ENCODE measurements at places on chromosomes 4 and X.

- DNase-seq: peak; percentile 43
Observed at GRCh38 chr4:109576462-109576861, 16.4 kb downstream of the MCUB start.

GRCh38 chr4:138961129-138961528, 54.5 kb upstream of the NOCT start:
- DNase-seq: no peak

DNA sequence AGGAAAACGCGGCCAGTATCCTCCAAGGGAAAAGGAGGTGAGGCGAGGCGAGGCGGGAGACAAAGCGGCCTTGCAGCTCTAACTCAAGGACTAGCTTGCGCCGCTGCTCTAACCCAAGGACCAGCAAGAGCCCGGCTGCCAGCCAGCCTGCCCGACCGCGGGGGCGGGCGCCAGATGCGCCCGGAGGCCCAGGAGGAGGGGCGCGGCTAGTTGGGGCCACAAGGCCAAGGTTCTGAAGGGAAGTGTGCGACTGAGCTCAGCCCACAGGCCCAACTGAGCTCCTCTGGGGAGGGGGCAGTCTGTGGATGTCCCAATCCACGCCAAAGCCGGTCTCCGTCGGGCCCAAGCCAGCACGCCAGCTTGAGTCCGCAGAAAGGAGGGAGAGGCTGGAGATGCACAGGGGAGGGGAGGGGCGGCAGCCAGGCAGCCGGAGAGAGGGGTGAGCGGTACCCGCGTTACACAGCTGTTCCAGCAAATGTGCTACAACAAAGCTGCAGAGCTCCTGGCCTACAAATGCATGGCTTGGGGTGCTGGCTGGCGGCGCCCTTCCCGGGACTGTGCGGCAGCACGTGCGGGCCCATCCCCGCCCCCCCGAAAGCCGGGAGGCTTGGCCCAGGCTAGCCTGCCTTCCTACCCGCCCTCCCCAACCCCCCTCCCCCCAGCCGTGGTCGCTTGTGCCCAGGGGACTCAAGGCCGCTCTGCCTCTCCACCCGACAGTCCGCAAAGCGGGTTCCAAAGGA, 637 bp downstream of the AMER1 start:
- peak; percentile 24 for DNase-seq

DNA sequence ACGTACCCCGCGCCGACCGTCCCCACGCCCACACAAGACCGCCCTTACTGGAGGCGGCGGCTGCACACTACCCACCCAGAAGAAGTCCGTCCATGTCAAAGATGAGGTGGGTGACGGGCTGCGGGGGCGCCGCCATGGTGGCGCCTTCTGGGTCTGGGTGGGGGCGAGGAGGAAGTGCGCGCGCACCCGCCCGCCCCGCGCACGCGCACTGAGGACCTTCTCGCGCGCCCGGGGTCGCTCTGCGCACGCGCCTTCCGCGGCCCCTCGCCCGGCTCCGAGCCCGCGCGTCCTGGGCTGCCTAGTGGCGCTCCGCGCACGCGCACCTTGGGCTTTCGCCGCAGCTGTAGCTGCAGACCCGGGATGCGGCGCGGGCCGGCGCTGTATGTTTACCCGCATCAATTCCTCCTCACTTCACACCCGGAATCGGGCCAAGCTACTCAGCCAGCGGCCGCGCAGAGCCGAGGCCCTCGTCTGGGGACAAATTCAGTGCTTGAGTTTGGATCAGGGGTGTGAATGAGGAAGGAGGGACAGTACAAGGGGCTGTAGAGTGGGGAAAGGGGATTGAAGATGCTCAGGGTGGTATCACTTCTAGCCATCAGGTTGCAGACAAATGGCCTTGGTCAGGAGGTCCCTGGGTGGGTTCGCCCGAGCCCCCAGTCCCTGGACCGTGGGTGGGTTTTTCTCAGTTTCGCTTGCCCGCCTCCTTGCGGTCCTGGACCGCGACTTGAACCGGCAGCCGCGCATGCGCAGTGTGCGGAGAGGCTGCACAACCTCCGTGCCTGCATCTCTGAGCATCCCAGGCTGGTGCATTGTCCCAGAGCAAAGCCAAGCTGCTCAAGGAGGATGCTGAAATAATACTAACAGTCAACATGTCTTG, at the start of gene PUDP:
Gene PUDP (minus strand): TSS at position 176 of the 877 bp plus-strand sequence. CDS start 40 bp downstream, at position 136.
- DNase-seq: peak; percentile 86

DNA sequence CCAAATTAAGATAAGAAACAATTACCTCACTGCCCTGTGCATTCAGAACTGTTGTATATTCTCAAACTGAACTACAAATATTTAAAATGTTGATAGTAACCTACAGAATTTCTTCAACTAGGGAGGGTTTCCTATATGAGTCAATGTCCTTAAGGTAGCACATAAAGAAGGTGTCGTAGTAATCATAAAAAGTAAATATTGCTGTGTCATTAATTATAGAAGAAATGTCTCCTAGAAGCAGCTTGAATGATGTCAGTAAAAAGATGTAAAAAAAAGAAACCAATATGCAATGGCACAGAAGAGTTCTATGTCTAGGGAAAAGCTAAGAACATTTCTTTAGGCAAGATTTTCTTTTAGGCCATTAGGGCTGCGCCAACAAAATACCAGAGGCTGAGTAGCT, 559.6 kb upstream of the EPHA5 start:
- no peak for DNase-seq

GRCh38 chr4:126976850-126977632, 655.7 kb upstream of the INTU start:
- peak; percentile 47 for DNase-seq

DNA sequence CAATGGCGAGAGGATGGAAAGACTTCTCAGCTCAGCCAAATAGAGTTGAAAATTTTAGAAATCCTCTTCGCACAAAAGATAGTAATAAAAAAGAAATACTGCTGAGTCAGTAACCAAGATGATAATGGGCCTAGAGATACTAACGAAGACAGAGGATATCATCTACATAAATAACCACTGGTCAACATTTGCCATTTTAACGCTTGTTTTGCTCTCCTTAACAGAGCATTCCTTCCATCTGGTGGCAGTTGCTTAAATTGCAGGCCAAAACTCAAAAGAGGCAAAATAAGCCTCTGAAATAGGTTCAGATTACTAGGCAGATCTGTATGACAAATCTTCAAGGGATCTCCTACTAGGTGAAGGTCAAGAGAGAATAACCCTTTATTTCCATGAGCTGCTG, 51.7 kb upstream of the MCF2 start:
- peak; percentile 27 for DNase-seq

GRCh38 chr4:6409381-6409780, 63.0 kb downstream of the PPP2R2C start:
- no peak for DNase-seq

All from fibroblast of the aortic adventitia (primary cell).